Activated CD8-positive, alpha-beta memory T cell treated with anti-CD3 and anti-CD28 coated beads, Interleukin-2, amount 50 U/mL, for 4 hours (primary cell): ENCODE measurements at places on chromosomes 11 and 22.
A peak's percentile ranks its signal among the peaks of the same experiment; 100 is the strongest.

DNA sequence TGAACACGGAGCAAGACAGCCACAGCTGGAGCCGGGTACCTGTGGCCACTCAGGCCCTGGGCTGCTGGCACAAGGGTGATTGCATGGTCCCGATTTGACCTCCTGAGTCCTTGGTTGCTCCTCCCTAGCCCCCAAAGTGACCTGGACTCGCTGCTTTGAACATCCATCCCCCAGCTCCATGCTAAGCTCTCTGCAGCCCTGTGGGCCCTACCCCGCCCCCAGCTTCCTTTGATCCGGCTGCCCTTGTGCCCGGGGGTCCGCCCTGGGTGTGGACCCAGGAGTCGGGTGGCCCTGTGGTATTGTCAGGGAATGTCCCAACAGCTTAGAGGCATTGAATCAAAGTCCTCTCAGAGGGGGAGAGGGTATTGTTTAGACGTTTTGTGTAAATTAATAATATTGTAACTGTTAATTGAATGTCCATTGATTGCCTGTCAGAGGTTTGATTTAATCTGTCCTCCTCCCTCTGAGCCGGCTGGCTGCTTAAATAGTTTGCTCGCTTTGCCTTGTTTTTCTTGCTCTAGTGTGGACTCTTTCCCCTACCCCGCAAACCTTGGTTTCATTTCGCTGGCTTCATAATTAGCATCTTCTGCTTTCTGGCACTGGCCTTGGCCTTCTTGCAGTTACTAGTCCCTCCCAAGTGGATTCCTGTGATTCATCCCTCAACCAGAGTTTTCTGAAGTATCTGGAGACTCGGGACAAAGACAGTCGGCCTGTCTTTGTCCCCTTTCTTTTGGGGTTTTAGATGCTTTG is 20.7 kb downstream of the GRIK4 start:
- DNase-seq: no peak

- DNase-seq: no peak
Observed at GRCh38 chr22:25120093-25120561, 79.5 kb upstream of the CRYBB3 start.

GRCh38 chr22:47884775-47885174 is 1122.3 kb downstream of the TBC1D22A start:
- no peak for DNase-seq

DNA sequence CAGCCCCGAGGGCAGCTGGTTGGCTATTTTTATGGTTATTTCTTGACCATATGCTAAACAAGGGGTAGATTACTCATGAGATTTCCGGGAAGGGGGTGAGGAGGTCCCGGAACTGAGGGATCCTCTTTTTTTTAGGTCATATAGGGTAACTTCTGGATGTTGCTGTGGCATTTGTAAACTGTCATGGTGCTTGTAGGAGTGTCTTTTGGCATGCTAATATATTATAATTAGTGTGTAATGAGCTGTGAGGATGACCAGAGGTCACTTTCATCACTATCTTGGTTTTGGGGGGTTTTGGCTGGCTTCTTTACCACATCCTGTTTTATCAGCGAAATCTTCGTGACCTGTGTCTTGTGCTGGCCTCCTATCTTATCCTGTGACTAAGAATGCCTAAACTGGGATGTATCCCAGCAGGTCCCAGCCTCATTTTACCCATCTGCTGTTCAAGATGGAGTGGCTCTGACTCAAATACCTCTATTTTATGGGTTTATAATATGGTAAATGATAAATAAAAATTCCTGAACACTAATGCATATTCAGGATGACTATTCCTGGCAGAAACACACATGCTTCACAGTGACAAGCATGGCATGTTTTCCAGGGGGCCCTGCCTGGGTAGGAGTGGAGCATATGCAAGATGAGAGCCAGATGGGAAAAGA is 11.2 kb downstream of the KREMEN1 start:
- no peak for DNase-seq

DNA sequence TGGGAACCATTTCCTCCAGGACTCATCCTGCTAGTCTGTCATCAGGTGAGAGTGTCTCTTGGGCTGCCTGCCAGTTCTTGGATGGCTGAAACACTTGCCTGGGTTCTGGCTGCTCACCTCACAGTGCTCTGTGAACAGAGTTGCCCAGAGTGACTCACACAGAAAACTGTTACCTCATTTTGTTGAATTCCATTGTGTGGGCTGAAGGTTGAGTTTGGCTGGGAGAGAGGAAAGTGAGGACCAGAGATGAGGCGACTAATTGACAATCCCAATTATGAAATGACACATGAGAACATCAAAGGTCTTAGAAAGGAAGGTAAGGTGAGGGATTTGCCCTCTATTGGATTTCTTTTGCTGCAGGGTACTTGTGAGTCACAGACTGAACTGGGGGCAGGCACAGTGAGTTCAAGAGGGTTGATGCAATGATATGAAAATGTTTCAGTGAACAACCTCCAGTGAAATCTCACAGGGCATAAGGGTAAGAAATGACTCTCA is 20.2 kb upstream of the CALCB start:
- no peak for DNase-seq

DNA sequence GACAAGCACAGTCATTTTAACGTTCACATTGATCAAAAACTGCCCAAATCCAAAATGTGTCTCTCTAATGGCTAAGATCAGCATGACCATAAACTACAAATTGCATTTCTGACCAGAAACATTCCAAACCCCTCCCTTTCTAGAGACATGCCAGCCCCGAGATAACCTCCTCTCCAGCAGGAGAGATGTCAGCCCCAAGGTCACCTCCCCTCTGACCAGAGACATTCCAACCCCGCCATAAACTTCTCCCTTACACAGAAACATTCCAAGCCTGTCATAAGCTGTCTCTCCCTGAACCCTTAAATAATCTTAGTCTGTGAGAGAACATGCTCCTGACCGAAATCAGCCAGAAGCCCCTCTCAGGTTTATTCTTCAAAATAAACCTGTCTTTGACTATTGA is 6.6 kb upstream of the EXT2 start:
- DNase-seq: no peak

- DNase-seq: no peak
Observed at GRCh38 chr11:12392672-12393071, 15.3 kb downstream of the PARVA start.

DNA sequence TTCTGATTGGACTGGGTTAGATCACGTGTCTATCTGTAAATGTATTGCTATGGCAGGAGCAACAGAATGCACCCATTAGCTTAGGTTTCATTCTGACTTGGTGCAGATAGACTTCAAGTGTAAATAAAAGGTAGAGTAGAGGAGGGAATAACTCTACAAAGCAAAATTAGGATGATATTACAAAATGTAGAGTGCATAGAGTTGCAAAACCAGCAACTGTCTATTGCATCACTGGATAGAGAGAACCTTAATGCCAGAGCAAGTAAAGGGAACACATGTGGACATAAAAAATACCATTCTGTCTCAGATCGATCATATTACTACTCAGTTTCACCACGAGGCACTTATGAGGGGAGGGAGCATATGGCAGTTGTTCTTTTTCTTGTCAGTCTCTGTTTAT is 22.0 kb upstream of the CAT start:
- no peak for DNase-seq

GRCh38 chr11:133980665-133981064 is 23.9 kb upstream of the IGSF9B start:
- DNase-seq: no peak

GRCh38 chr22:19806213-19807160 is 45.9 kb downstream of the TBX1 start:
- peak; percentile 15 for DNase-seq

- no peak for DNase-seq
Observed at GRCh38 chr22:39954584-39955055, 5.6 kb upstream of the TMA7B start.

DNA sequence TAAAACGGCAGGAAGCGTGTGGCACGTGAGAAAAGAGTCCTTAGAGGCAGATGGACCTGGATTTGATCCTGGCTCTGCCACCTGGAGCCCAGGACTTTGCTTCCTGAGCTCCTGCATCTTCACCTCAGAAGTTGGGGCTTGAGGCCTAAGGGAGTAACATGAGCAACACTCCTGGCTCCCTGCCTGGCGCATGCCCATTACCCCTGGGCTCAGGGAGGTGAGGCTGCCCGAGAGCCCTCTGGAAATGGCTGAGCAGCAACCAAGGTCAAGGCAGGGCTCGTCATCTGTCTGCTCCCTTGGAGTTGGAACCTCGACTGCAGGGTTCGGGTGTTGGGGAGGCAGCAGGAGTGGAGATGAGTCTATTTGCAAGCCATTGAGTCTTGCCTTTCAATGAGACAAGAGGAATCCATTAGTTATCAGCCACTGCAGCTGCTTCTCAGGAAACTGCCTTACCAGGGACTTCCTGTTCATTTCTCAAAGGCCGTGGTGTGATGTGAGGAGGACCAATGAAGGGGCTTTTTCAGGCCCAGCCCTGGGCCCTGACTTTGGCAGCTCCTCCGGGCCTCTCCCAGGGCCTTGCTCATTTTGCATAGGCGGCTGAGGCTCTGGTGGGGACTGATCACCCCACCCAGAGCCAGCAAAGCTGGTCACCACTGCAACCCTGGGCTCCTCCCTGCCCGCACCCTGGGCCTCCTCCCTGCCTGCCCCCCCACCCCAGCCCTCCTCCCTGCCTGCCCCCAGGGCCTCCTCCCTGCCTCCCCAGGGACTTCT is 6.4 kb downstream of the FADS2 start:
- DNase-seq: no peak

- DNase-seq: no peak
Observed at GRCh38 chr11:28757725-28758515, 649.7 kb downstream of the METTL15 start.

- DNase-seq: no peak
Observed at GRCh38 chr11:117529816-117530215, 202.2 kb downstream of the CEP164 start.

- no peak for DNase-seq
Observed at GRCh38 chr22:47396105-47396504, 633.7 kb downstream of the TBC1D22A start.

- no peak for DNase-seq
Observed at GRCh38 chr22:44131989-44132685, 48.6 kb upstream of the PARVG start.

- no peak for DNase-seq
Observed at GRCh38 chr22:22815397-22816170, 72.0 kb upstream of the IGLL5 start.

DNA sequence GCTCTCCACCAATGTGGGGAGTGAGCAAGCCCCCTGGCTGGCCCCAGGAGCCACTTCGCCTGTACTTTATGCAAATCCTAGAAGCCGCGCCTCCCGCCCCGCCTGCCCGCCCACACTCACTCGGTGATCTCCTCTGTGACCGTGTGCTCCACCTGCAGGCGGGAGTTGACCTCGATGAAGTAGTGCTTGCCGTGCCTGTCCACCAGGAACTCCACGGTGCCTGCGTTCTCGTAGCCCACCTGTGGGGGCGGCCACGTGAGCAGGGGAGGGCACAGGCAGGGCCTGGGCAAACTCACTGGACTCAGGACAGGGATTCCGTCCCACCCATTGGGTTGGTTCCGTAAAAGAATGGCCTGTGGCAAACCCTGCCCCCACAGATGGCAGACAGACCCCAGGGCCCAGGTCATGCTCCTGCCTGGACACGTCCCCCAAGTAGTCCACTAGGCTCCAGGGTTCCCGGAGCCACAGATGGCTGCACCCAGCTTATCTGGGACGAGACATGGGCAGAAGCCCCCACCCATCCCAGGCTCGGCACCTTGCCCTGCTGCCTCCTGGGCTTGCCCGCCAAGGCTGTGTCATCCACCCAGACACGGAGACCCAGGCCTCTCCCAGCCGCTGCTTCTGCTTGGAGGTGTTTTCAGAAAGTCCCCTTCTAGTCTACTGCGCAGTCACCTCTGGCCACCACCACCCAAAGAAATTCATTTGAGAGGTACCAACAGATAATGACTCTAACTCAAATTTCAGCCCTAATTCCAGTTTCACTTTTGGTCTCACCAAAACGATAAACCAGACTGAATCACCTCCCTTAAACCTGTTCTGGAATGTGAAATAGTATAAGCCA is 12.1 kb downstream of the LRFN4 start:
- peak; percentile 80 for DNase-seq

GRCh38 chr11:103013421-103013820 is 57.9 kb upstream of the MMP13 start:
- no peak for DNase-seq

DNA sequence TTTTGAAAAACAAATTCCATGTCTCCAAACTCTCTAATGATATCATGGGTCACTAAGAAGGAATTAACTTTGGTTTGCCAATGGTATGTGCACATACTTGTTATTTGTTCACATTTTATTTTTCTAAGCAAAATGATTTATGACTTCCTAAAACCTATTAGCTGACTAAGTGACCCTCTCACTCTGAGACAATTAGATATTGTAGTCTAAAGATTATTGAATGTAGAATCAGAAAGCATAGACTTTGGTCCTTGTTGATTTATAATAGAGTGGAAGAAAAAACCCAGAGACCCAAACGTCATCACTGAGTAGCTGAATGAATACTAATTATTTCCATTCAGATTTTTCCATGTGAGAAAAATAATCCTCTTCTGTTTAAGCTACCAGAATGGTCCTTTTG is 243.5 kb upstream of the ANO3 start:
- no peak for DNase-seq

GRCh38 chr11:116331381-116331780 is 441.4 kb downstream of the BUD13 start:
- DNase-seq: no peak

GRCh38 chr11:70504246-70505020 is 106.1 kb downstream of the CTTN start:
- no peak for DNase-seq

GRCh38 chr11:57777969-57778317 is 16.3 kb downstream of the CTNND1 start:
- no peak for DNase-seq

DNA sequence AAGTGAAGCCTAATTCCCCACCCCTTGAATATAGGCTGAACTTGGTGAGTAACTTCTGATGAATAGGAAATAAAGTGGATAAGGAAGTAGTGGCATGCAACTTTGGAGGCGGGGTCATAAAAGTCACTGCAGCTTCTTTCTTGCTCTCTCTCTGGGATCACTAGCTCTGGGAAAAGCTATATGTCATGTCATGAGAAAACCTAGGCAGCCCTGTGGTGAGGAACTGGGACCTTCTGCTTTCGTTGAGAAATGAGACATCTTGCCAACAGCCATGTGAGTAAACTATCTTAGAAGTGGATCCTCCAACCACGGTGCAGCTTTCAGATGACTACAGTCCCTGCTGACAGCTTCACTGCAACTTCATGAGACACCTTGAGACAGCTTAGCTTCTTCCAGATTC is 15.7 kb downstream of the ZNF214 start:
- DNase-seq: no peak

DNA sequence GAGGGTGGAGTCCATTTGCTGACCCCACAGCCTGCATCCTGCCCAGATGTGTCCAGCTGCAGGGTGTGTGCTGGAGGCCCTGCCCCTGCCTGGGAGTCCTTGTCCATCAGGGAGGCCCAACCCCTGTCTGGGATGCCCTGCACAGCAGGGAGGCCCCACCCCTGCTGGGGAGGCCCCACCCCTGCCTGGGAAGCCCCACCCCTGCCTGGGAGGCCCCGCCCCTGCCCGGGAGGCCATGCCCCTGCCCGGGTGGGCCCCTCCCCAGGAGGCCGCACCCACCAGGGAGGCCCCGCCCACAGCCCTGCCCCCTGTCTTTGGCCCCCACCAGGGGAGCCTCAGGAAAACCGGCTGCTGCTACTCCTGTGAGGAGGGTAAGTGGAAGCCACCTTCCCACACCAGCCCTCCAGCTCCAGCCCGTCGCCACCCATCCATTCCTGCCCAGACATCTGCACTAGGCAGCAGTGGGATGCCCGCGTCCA is 37.2 kb downstream of the MUC5B start:
- no peak for DNase-seq
